A549 treated with CORT108297 at 1 μM for 4 hours (cell line): ENCODE measurements at places on chromosomes 16 and 17. TPM values are rescaled to one million over a fixed set of nuclear protein-coding genes. Genes with fewer than 3 reads are reported as not detected.

Gene IL17C
- not detected in 5 replicates for total RNA-seq

Gene SCGB1C2
- not detected in 5 replicates for total RNA-seq

Gene PABPN1L
- not detected in 5 replicates for total RNA-seq

Gene KRT14
- total RNA-seq = 0.08 to 0.34 TPM (median 0.13 TPM) in 3 of 5 replicates, not detected in the others

Gene CRISPLD2
- 3.0 to 3.5 TPM (median 3.2 TPM) in 5 replicates for total RNA-seq

Gene SEZ6
- total RNA-seq = 0.03 to 0.13 TPM in 2 of 5 replicates, not detected in the others
